ENCODE measurements at places on chromosomes 1 and 21.

DNA sequence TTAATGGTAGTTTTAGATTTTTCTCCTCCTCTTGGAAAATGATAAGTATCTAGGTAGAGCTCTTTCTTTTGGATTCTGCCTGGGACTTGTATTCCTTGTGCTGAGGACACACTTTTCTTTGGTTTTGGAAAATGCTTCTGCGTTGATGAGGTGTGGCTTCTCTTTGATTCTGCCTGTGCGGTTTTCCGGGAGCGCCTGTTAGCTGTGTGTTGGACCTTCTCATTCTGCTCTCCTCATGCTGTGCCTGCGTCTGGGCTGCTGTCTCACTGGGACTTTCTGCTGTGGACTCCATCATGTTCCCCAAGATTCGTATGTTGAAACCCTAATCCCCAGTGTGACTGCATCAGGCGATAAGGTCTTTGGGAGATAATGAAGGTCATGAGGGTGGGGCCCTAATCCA is 21.0 kb downstream of the C1orf174 start:
- DNase-seq = no peak

DNA sequence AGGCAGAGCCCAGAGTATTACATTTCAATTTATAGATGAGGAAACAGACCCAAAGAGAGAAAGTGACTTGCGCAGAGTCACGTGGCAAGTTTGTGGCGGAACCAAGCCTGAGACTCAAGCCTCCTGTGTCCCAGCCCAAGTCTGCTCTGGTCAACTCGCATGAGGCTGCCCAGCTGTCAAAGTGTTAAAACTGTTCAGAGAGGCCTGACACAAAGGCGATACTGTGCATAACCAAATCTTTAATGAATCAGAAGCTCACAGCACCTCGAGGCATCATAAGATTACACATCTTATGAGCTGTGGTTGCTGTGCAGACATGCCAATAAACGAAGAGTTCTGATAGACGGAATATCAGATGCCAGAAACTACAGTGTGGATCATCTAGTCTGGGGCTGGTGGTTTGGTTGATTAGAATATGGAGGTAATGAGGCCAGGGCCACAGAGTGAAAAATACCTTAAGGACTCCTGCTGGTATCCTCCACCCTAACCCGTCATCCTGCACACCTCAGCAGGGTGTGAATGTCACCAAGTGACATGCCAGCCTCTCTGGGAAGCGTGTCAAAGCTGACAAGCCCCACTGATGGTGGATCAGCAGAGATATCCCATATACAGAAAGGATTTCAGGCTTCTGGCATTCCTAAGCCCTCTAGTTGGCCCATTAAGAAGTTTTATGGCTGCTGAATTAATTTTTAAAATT is 42.2 kb downstream of the TNNT2 start:
- no peak for DNase-seq

DNA sequence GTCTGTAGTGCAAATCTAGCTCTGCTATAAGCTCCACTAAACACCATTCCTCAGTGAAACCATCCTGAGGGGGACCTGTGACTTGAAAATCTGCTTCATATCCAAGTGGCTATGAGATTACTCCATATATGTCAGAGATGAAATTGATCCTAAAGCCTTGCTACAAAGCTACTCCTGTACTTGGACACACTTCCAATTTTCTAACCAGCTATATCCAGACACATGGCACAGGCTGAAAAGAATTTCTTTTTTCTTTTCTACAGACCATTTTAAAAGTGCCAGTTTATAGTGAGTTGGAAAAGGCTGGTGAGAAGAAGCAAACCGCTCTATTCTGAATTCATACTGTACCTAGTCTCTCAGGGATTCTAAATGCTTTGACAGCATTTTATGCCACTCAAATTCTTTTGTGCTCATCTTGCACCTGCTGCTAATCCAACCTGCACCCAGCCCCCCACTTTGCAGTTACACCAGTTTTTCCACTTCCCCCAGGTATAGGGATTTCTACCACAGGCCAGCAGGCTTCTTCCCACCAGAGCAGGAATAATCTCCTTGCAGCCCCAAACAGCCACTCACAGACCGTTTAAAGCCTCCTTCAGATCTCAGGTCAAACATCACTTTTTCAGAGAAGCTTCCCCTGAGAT is 112.5 kb downstream of the RERE start:
- DNase-seq = no peak

DNA sequence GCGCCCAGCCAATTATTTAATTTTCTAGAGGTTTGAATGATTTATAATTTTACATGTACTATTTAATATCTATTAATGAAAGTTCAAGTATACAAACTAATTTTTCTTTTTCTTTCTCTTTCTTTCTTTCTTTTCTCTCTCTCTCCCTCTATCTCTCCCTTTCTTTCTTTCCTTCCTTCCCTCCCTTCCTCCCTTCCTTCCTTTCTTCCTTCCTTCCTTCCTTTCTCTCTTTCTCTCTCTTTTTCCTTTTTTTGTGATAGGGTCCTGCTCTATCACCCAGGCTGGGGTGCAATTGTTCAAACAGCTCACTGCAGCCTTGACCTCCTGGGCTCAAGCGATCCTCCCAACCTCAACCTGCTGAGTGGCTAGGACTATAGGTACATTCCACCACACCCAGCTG is 16.1 kb upstream of the KIF14 start:
- no peak for DNase-seq

- DNase-seq = no peak
Observed at GRCh38 chr1:231581859-231582258, 44.7 kb upstream of the DISC1 start.

DNA sequence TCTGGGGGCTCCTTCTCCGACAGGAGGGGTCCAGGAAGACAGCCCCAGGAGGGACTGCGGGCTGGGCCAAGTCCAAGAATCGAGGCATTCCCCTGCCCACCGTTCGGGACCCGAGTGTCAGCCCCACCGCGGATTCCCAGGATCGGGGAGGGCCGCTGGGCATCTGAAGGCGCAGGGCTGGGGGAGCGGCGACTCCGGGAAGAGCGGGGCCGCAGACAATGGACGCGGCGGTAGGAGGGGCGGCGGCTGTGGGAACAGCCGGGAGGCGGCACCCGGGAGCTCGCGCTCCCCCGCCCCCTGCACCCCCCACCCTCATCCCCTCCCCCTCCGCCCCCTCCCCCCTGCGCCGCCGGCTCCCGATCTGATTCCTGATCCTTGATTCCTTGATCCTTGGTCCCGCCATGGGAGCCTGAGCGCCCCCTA is at the start of gene VANGL2:
VANGL2 (plus strand) TSS at position 342 of the 423 bp plus-strand sequence. CDS start 15,274 bp downstream, outside the sequence.
- peak; percentile 68 for DNase-seq

- no peak for DNase-seq
Observed at GRCh38 chr1:165524639-165525285, 19.0 kb upstream of the LRRC52 start.

DNA sequence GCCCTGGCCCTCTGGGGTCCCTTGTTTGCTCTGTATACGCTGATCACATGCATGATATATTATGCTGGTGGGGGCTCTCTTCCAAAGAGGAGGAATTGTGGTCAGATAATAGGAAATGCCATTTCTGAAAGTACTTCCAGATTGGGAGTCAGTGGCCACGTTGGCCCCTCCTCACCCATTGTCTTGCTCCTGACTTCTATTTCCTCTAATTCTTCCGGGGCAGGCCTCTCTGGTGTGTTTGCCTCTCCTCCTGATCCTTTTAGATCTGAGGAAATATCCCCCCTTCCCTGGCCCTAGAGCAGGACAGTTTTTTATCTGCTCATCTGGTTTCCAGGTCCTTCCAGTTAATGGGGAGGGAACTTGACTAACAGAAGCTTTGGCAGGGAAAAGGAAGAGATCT is 2.9 kb downstream of the VANGL2 start:
- DNase-seq = no peak

DNA sequence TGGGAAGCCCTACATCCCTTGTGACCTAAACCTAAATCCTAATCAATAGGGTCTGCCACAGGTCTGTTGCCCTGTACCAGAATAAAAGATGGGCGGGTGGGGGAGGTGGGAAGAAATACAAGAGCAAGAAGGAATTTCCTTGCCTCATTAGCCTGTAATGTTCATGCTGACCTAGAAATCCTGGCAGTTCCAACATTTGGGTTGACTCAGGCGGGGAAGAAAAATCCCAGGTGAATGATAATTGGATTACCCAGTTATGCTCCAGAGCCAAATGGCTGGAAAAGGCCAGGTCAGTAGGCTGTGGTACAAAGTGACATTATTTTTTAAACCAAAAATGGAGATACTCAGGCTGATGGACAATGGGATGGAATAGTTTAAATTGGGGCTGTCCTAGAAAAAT is 27.3 kb upstream of the A3GALT2 start:
- DNase-seq = no peak

- DNase-seq = no peak
Observed at GRCh38 chr1:232430467-232430866, 199.5 kb downstream of the SIPA1L2 start.

- no peak for DNase-seq
Observed at GRCh38 chr1:17618558-17619247, 79.2 kb downstream of the ARHGEF10L start.

DNA sequence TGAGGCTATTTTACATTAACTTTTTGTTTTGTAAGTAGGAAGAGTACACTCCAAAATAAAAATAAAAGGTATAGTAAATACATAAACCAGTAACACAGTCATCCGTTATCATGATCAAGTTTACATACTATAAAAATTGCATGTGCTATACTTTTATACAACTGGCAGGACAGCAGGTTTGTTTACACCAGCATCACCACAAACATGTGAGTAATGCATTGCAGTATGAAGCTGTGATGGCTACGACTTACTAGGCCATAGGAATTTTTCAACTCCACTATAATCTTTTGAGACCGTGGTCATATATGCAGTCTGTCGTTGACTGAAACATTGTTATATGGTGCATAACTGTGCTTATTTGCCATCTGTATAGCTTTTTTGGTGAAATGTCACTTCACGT is 106.2 kb downstream of the CENPF start:
- DNase-seq = no peak

DNA sequence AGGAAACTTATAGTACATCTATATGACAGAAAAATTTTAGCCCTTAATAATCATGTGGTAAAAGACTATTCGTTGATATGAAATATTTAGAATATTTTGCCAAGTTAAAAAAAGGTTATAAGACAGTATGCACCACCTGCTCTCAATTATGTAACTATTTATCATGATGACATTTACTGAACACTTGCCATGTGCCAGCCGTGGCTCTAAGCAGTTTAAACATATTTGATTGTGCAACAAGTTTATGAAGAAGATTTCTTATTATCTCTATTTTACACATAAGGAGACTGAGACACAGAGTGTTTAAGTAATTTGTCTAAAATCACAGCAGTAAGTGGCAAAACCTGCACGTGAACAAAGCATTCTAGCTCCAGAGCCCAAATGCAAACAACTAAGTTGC is 199.3 kb upstream of the JUN start:
- DNase-seq = no peak

DNA sequence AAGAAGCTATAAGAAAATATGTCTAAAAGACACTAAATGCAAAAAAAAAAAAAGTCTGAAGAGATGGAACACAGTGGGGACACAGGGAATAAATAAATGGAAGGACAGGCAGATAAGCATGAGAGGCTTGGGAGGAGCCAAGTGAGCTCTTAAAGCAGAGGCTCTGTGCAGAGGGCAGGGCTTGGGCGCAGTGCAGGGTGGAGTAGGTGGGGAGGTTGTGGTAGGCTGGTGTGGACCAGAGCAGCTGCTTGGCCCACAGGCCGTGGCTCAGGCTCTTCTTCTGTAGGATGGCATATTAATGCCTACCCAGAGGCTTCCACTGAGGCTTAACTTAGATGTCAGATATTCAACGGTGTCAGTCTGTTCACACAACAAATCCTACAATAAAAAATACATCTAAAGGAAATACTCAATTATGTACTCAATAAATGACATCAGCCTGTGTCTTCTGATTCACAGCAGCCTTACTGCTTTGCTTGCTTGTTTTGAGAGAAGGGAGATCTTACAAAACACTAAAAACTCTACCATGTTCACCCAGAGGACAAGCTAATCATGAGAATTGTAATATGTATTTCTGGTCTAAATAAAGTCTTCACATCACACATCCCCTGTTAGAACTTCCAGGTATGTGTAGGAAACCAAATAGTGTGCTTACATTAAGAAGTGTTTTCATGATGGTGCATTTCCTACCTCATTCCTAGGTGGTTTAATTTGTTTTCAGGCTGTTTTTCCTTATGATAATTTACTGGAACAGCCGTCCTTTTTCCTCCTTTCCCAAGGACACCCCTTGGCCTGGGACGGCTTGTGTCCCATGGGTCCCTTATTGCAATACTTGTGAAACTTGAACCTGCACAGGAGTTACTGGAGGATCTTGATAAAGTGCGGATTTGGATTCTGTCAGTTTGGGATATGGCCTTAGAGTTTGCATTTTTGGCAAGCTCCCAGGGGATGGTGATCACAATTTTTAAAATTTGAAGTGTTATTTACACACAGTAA is 24.9 kb downstream of the DIP2A start:
- no peak for DNase-seq

DNA sequence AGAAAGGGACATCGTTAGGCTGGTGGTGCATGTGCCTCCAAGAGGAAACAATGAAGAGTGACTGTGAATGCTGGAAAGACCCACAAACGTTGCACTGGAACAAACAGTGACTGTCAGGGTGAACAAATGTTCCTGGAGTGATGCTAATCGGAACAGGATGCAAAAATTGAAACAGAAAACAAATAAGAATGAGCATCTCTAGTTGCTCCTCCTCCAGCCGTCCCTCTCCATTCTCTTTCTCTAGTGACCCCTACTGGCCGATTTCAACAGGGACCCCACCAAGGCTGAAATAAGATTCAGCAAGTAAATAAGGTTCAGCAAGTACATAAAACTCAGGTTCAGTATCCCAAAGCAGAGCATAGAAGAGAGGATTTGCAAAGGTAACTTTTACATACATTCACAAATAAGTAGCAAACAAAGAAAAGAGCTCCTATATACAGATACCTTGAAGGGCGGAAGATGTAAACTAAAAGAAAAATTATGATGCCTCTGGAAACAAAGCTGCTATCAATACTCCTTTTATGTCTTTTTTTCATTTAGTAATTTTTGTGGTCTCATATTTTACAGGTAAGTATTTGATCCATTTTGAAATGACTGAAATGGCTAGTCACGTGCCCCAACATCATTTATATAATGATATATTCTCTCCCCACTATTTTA is 836.1 kb upstream of the ADAMTS5 start:
- peak; percentile 38 for DNase-seq

DNA sequence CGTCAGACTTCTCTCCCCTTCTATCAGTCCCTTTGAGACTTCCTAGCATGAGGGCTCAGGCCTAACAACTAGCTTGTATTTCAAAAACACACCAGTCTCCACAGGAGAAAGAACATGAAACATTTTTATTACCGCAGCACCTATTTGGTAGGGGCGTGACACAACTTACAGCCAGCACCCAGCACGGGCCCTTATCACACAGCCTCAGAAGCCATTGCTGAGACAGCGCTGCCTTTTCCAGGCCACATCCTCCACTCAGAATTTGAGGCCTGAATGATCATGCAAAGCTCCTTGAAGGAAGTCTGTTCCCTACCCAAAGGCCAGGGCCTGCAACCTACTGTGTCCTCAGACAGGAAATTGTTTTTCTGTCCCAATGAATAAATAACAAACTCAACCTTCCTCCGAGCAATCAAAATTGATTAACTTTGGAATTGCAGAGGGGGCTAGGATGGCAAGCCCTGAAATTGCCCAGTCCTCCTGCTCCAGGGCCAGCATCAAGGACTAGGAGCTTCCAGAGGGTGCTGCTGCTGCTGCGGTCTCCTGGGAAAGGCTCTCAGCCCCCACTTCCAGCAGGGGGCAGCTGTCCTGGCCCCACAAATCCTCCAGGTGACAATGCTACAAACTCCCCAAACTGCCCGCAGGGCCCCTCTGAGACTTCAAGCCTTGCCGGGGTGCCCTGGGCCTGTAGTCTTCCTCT is 94.3 kb upstream of the GALNT2 start:
- DNase-seq = no peak

GRCh38 chr1:2446394-2446793 is 29.7 kb upstream of the PLCH2 start:
- DNase-seq = no peak

All from activated CD4-positive, alpha-beta T cell treated with anti-CD3 and anti-CD28 coated beads for 48 hours (primary cell).